ENCODE measurements at places on chromosomes 3 and 15.

- DNase-seq, result peak; percentile 72
Measured at GRCh38 chr15:40338041-40338657, 2.6 kb downstream of the CCDC9B start.

DNA sequence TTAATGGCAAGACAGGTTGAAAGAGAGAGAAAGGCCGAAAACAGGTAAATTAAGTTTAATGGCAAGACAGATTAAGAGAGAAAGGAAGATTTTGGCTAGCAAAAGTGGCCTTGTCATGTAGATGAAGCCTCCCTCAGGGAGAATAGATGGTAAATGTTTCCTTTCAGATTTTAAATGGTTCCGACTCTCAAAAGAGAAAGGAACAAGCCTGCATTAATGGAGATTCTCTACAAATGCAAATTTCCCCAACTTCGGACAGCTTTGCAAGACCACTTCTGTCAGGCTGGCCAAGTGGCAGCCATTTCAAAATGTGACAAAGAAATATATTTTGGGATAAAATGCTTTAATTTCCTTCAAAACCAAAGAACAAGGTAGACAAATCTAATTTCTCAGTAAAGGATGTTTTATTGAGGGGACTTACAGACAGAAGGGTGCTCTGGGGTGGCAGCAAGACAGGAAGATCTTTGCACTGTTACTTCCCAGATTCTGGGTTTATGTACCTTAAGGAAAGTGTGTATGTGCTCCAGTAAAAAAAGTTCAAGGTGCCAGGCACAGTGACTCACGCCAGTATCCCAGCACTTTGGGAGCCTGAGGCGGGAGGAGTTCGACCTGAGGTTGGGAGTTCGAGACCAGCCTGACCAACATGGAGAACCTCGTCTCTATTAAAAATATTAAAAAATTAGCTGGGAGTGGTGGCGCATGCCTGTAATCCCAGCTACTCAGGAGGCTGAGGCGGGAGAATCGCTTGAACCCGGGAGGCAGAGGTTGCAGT lies 626.3 kb upstream of the NAALADL2 start:
- no peak for DNase-seq

DNA sequence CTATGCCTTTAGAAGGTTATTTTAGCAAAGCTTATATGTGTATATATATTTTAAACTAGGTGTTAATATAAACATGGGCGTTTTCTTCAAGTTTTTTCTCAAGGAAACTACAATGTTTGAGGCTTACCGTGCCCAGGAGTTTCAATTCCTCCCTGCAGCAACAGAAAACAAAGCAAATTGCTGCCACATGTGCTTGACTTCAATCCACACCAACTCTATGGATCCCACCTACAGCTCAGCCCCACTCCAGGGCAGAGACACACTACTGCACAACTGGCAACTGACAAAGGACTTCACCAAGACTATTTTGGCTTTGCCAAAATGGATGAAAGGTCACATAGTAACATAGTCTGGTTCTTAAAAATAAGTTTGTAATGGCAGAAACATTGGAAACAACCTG lies 346.6 kb downstream of the ERC2 start:
- no peak for DNase-seq

DNA sequence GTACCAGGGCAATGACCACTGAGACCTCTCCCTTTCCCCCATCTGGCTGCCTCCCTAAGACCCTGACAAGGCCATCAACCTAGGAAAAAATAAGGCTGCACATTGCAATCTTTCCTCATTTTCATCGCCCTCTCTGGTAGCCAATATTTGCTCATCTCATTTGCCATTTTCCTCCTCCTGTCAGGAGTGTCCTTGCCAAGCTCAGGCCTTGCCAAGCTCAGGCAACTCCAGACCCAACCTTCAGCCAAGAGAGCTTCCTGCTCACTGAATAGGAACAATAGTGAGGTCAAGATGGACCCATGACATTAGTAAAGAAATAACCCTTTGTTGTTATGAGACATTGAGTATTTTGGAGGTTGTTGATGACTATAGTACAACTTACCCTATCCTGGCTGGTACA lies 380.3 kb downstream of the RSL24D1 start:
- no peak for DNase-seq

DNA sequence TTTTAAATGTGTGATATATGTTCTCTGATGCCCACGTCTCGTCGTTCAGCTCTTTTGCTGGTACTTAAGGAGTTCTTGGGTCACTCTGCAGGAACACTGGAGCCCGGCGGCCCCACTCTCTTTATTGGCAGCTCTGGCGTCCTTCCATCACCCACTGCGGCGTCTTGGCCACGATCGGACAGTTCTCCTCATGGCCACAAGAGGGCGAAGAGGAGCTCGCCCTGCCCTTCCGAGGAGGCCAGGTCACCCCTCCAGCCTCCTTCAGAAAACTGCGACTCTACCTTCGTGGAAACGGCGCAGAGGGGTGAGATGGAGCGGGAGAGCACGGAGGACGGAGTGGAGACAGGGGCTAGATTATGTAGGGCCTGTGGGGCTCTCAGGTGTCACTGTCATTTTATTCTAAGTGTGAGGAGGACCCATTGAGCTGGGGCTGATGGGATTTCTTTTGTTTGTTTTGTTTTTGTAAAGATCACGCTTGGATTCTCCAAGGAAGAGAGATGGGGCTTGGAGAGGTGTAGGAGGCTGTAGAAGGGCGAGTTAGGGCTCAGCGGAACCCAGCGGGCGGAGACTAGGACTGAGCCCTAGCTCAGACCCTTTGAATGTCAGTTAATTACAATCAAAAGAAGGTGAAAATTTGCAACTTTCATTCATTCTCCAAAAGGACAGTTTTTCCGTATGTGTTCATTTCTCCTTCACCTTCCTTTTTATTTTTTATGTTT lies 28.0 kb upstream of the GABRA5 start:
- DNase-seq, result peak; percentile 62

DNA sequence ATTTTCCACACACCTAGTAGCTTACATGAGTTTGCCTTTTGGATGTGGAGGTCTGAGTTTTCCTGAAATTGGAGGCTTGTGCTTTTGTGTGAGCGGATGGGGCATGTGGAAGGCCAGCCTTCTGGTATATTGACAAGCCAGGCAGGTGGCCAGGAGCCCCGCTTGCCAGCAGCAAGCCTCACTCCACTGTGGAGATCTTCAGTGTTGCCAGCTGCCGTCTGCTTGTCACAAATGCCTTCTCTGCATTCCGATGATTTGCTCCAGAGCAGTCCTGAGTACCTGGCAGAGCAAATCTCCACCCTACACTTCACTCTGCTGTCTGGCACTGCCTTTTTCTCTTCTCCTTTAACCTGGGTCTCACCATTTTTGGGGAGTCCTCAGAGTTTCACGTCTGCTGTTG lies 29.1 kb upstream of the CHST2 start:
- no peak for DNase-seq

GRCh38 chr3:8256441-8257071 lies 245.1 kb upstream of the LMCD1 start:
- no peak for DNase-seq

GRCh38 chr3:120689395-120689794 lies 7.4 kb upstream of the HGD start:
- no peak for DNase-seq

Data from A549 (cell line).